ENCODE measurements at places on chromosomes 6 and 20. TPM values are rescaled to one million over a fixed set of nuclear protein-coding genes. Genes with fewer than 3 reads are reported as not detected.

C6orf118 gene
- polyA plus RNA-seq = not detected

DNA sequence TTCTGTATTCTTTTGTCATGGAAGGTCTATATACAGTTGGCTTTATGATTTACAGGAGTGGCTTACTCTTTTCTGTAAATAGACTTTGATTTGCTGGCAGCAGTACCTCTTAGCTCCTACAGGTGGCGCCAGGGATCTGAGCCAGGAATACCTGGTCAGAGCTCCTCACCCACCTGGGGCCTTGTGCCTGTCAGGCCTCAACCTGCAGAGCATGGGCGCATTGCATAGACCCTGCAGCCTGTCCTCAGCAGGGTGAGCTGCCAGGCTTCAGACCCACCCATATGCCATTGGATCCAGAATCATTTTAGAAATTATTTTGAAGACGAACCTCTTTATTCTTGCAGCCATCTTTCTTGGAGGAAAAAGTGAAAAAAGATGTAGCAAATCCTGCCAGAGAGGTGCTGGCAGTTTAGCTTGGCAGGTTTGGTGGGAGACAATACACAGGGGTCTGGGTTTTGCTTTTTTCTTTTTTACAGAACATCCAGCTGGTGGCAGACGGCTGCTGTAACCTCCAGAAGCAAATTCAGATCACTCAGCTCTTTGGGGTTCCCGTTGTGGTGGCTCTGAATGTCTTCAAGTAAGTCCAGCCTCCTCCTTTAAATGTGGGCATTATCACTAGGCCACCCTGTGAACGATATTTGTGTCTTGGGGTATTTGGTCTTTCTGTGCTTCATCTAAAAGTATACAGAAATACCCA lies 149.1 kb downstream of the MTHFD1L start:
- peak; percentile 83 for DNase-seq

- peak; percentile 51 for DNase-seq
These were observed 10.9 kb downstream of the ABT1 start for GRCh38 chr6:26607434-26608230.

- no peak for DNase-seq
These were observed 159.9 kb downstream of the SOX4 start for GRCh38 chr6:21753241-21754108.

- DNase-seq = no peak
These were observed 86.6 kb downstream of the THBS2 start for GRCh38 chr6:169166896-169167580.

- DNase-seq = no peak
These were observed 66.6 kb downstream of the IPCEF1 start for GRCh38 chr6:154289818-154290508.

DNA sequence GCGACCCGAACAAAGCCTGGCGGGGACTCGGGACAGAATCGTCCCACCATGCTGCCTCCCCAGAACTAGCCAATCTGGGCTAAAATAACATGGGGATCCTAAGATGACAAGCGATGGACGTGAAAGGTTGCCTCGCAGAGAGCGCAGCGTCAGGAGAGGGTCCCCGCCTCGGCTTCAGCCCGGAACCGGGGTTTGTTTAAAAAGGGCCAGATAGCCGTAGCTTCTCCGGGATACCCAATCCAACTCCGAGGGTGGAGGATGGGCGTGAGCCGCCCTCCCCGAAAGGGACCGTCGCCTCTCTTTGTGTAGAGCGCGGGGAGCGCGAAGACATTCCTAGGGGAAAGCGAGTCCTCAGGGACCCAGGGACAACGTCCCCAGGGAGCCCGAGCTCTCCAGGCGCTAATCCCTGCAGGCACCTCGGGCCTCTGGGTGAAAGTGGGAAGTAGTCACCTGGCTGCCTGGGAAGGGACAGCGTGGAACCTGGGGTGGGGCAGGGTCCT lies 643 bp downstream of the CD24 start:
- DNase-seq = peak; percentile 77

GRCh38 chr6:104483225-104483834 lies 376.4 kb downstream of the HACE1 start:
- peak; percentile 66 for DNase-seq

GRCh38 chr6:2055911-2056310 lies 189.5 kb downstream of the GMDS start:
- DNase-seq = no peak

DNA sequence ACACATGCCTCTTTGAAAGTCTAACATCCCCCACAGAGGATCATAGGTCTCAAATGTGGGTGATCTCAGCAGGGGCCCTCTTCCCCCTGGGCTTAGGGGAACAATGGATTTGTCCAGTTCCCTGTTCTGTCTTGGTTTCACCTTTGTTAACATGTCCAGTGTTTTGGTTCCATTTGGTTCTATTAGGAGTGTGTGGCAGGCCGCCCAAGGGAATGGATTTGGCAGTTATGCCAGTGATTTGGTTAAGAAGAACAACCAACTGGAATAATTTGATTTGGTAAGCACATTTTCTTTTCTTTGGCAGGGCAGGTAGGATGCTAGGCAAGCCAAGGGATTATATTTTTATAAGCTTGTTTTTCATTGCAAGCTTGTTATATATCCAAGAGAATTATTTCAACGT lies 28.5 kb upstream of the ENPP1 start:
- DNase-seq = peak; percentile 9

DNA sequence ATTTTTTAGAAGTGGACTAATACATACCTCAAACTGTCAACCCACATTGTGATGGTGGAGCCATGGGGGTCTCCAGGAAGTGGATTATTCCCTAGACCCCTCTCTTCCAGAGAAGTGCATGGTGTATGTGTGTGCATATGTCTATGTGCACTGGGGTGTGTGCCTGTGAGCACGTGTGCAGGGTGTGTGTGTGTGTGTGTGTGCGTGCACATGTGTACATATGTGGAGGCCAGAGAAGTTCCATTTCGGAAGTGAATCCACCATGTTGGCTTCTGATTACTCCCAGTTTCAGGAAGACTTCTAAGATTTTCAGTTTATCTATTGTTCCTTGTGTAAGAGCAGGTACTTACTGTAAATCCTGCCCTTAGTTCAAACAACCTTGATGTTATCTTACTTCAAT lies 208.5 kb upstream of the SULF2 start:
- no peak for DNase-seq

GRCh38 chr6:36929152-36929551 lies 25.4 kb upstream of the PI16 start:
- no peak for DNase-seq

PTCHD4 gene
- 0.20 TPM for polyA plus RNA-seq

DNA sequence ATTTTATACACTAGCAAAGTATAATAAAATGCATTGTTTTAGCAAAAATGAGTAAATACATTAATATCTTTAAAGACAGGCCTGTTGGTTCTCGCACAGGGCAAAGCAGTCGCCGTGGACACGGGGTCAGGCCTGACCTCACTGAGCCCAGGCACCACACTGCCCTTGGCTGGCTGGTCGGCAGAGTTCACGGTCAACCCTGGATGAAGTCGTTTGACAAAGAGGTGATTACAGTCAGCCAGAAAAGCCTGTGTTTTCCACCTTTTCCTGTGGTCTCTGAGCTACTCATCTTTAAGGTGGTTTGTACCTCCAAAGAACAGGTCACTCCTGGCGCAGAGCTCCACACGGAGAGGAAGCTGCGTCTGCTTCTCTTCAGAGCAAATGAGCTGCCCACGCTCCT lies 191.5 kb downstream of the DLL1 start:
- no peak for DNase-seq

DNA sequence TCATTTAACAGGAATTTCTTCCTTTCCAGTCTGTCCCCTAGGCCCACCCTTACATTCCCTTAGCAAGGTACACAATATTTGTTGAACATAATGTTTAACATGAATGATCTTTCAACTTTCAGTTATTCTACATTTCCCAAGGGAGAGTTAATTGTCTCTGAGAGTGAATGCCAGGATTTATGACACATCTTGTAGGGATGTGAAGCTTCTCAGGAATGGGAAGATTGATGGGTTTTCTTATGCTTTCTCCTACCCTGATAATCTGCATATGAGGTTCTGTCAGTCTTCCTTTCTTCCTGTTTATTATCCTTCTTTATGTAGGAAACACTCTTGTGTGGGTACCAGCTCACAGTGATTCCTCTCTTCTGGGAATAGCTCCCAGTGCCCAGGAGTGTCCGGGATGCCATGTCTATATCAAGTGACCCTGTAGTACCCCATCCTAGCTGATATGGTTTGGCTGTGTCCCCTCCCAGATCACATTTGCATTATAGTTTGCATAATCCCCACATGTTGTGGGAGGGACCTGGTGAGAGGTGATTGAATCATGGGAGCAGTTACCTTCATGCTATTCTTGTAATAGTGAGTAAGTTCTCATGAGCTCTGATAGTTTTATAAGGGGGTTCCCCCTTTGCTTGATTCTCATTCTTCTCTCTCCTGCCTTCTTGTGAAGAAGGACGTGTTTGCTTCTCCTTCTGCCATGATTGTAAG lies 7.1 kb upstream of the FYN start:
- no peak for DNase-seq

KCNG1 gene
- 2.1 TPM for polyA plus RNA-seq

GRCh38 chr6:25637960-25638434 lies 14.0 kb upstream of the SCGN start:
- no peak for DNase-seq

DNA sequence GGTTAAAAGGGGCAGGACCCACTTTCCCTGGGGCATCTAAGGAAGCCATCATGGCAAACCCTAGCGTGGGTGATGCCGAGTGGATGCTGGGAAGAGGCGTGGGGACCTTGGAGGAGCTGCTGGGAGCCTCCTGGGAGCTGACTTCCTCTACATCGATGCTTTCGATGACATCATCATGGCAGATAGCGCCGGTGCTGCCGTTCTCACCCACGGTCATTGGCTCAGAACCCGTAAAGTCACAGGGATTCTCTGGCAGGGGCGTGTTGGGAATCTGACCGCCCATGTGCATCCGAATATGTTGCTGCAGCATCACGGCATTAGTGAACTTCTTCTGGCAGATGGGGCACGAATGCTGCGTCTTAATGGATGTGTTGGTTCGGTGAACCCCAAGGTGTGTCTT lies 12.1 kb downstream of the SALL4 start:
- no peak for DNase-seq

GRCh38 chr20:57638895-57639236 lies 18.6 kb upstream of the ZBP1 start:
- DNase-seq = no peak

DNA sequence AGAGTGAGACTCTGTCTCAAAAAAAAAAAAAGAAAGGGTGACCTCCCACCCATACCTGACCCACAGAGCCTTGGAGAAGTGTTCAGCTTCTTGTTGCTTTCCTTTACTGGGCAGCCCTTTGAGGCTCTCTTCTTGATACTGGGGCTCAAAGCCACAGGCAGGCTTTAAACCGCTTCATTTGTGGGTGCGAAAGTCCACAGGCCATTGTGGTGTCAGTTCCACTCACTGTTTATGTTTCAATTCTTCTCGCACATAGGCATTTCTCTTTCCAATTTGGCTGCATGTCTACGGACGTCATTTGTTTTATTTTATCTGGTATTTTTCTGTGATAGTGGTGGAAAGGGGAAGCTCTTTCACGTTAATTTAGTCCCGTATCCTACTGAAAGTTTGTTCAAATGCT lies 34.6 kb downstream of the PPARD start:
- DNase-seq = no peak

DNA sequence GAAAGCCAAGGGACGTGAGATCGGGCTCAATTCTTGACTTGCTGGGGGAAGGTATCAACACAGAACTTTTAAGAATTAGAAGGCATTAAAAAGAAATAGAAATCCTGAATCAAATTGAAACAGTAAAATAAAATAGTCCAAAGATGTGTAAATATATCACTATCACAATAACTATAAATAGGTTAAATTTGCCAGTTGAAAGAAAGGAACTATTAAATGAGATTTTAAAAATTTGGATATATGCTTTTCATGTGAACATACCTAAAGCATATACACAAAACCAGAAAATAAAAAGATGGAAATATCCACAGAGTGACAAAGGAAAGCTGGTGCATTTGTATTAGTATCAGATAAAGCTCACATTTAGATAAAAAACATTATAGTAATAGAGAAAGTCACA lies 152.4 kb upstream of the ESR1 start:
- no peak for DNase-seq

PABPC1L gene
- 3.5 TPM for polyA plus RNA-seq

DNA sequence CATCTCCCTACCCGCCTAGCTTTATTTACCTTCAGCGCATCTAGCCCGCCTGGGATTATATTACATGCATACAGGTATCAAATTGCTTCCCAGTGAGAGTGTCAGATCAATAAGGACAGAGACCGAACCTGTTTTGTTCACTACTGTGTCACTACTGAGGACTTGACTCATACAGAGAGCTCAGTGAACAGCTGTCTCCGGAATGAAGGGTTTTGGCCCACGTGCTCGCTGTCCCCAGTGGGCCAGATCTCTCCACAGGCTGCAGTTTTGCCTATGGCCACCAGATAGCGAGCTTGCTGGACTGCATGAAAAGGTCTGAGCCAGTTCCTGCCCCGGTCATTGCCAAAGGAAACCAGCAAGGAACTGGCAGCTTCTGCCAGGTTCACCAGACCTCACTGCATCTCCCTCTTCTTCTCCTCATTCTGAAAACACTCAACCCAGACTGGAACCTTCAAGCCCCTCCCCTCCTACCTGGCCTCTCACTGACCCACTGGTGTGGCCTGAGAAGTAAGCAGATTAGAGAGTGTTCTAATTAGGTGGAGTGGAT lies 150.8 kb downstream of the ZMYND8 start:
- DNase-seq = peak; percentile 56

PRKN gene
- 1.4 TPM for polyA plus RNA-seq

GRCh38 chr6:36592221-36592655 lies 1.9 kb upstream of the SRSF3 start:
- no peak for DNase-seq

Data from brain (organoid and tissue), 16 donors.